Left hindlimb (tissue), 1 donor: ENCODE measurements at places on chromosomes 1 and 21.

DNA sequence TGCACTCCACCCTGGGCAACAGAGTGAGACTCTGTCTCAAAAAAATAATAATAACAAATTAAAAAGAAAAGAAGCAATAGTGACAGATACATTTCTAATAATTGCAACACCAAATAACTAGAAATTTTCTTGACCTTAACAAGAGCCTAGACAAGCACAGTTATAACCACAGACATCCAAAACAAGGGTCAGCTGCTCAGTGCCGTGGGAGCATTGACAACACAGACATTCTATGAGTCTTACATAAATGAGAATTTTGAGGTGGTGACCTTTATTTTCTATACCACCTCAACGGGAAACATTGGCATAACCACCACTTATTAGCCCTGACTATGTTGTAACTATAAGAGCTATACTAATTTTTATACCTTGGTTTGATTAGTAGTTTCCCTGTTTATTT is 156.1 kb downstream of the NR5A2 start:
- DNase-seq: no peak

DNA sequence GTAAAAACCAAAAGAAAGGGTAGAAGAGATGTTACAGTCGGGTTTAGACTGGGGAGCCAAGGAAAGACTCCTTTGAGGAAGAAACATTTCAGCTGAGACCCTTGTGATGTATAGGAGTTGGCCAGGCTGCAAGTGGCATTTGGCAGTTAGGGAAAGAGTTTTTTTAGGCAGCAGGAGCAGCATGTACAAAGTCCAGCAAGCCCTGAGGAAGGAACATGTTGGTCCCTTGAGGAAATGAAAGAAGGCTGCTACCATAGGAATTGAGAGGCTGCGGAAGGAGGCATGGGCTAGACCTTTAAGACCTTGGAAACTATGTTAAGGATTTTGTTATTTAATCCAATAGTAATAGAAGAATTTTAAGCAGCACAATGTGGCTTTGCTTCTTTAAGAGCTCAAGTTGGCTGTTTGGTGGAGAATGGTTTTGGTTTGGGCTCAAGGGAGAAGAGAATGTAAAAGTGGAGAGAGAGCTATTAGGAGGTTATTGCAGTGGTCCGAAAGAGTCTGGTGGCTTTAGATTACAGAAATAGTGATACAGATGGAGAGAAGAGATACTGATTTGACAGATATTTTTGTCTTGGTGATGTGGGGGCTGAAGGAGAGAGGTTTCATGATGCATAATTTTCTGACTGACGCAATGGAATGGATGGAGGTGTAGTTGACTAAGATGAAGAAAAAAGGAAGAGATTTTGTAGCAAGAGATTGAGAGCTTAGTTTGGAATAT is 26.6 kb downstream of the SMAP2 start:
- no peak for DNase-seq

DNA sequence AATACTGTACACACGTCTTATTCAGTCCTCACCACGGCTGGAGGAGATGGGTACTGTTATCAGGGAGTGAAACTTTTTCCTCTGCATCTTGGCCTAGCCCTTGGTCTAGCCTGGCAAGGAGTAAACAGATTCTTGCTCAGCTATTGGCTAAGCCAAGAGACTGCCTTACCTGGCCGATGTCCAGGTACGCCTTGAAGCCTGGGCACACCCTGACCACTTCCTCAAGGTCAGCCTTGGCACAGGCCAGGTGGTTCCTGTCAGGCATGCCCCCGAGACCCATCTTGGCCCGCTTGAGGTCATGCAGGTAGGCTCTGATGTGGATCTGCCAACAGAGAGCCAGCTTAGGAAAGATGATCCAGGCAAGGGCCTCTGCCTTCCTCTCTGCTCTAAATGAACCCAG is 17.8 kb upstream of the PARS2 start:
- no peak for DNase-seq

- no peak for DNase-seq
These were observed 27.0 kb upstream of the NID1 start for GRCh38 chr1:236091933-236092318.

GRCh38 chr1:3469849-3470649 is 15.6 kb downstream of the ARHGEF16 start:
- DNase-seq: peak; percentile 24

DNA sequence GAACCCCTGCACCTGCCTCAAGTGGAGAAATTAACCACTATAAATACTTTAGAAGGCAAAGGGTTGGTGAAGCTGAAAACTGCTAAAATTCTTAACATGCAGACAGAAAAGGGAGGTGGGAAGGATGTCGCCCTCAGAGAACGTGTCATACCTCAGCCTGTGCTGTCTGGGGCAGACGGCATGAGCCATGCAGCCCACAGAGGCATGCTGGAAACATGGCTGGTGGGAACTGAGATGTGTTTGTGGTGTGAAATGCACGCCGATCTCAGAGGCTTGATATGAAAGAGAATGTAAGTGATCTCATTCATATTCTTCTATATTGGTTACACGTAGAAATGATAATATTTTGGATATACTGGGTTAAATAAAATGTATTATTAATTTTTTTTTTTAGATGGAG is 16.3 kb downstream of the AGPAT3 start:
- DNase-seq: no peak

GRCh38 chr1:3460672-3461131 is 6.2 kb downstream of the ARHGEF16 start:
- peak; percentile 47 for DNase-seq

GRCh38 chr1:3731583-3732433 is 20.4 kb upstream of the CCDC27 start:
- no peak for DNase-seq

GRCh38 chr1:206923009-206923960 is 1.5 kb upstream of the FCMR start:
- DNase-seq: no peak

DNA sequence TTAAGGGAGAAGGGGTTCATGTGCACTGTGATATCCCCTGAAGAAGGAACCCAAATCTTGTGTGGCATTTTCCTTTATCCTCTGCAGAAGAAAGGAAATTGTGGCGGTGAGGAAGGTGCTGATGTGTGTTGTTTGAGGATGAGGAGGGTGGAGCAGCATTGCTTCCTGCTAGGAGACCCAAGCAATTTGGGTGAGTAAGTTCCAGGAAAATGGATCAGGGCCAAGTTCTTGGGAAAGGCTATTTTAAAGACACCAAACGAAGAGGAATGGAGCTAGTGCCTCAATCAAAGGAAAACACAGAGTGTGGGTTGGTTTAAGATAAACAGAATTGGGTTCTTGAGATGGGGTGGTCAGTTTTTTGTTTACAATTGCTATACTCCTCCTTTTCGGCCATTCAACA is 86.7 kb upstream of the MARK1 start:
- no peak for DNase-seq

DNA sequence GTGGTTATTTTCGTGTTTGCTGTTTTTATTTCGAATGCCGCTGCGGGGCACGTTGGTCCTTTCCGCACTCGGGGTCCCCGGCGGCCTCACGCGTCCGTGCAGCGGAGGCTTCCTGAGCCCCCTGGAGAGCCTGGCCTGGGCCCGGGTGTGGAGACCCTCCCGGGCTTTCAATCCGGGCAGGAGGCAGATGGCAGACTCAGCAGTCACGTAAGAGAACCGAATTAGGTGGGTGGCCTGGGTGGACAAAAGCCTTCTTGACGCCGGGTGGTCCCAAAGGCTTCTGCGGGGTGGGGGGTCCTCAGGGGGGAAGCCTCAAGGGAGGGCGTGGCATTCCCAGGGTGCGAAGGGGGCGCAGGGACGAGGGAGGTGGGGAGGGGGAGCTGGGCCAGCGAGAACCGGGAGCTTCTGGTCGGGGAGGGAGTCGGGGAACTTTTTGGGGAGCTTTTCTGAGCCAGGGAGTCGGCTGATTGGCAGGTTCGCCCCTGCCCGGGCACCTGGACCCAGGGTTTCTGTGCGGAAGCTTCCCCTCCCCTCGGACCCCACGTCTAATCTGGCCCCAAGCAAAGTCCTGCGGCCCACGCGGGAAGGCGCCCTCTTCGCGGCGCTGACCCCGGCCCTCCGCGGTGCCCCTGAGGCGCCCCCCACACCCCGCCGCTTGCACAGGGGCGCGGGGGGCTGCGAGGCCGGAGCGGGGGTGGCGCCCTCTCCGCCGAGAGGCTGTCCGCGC is 1.3 kb upstream of the HES4 start:
- DNase-seq: peak; percentile 57
